Stimulated activated CD4-positive, alpha-beta T cell treated with anti-CD3 and anti-CD28 coated beads, Interleukin-12 subunit alpha, Interleukin-12 subunit beta, amount 100 ng/mL, for 24 hours (primary cell): ENCODE measurements at places on chromosomes 7 and 10.

DNA sequence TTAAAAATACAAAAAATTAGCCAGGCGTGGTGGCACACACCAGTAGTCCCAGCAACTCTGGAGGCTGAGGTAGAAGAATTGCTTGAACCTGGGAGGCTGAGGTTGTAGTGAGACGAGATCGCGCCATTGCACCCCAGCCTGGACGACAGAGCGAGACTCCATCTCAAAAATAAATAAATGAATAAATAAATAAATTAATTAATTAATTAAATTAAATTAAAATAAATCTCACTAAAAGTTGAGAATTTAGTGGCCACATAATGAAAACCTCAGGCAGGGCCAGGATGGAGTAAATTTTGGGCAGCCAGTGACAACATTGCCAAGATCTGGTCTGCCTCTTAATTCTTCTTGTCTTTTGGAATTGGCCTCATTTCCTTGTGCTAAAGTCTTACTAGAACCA, 187.5 kb upstream of the FEZF1 start:
- no peak for DNase-seq

DNA sequence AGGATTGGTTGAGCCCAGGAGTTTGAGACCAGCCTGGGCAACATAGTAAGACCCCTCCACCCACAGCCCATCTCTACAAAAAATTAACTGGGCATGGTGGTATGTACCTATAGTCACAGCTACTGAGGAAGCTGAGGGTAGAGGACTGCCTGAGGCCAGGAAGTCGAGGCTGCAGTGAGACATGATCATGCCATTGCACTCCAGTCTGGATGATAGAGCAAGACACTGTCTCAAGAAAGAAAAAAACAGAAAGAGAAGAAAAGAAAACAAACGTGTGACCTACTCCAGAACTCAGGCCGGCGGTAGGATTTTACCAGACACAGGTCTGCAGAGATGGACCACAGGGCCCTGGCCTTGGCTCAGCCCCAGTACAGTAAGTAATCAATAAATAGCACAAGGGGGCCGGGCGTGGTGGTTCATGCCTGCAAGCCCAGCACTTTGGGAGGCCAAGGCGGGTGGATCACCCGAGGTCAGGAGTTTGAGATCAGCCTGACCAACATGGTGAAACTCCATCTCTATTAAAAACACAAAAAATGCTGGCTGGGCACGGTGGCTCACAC, 35.4 kb upstream of the TNRC18 start:
- DNase-seq = no peak

DNA sequence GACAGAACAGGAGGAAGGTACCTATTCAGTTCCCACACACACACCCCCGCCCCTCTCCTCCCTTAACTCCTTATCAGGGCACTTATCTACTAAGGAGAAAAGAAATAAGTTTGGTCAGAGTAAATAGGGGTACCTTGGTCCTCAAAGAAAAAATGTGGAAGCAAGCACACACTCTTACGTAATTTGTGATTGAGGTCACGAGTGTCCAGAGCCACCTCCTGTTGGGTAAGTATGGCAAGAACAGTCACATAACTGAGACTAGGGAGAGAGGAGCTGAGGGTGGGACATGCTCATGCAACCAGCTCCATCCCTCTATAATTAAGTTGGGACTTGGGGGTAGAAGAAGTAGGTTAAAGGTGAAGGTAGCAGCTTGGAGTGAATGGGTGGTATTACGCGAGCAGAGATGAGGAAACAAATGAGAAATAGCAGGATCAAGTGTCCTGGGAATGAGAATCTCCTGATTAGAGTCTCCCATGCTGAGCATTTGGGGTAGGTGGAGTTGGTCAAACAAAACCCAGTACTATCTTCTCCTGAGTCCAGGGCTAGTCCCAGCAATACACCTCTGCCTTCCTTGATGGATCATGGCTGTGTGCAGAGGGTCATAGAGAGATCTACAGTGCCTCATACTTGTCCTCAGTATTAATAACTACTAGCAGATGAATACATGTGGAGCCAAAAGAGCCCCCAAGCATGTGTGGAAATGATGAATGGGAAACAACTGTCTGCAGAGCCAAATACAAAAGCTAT, 77.1 kb downstream of the GSAP start:
- no peak for DNase-seq

DNA sequence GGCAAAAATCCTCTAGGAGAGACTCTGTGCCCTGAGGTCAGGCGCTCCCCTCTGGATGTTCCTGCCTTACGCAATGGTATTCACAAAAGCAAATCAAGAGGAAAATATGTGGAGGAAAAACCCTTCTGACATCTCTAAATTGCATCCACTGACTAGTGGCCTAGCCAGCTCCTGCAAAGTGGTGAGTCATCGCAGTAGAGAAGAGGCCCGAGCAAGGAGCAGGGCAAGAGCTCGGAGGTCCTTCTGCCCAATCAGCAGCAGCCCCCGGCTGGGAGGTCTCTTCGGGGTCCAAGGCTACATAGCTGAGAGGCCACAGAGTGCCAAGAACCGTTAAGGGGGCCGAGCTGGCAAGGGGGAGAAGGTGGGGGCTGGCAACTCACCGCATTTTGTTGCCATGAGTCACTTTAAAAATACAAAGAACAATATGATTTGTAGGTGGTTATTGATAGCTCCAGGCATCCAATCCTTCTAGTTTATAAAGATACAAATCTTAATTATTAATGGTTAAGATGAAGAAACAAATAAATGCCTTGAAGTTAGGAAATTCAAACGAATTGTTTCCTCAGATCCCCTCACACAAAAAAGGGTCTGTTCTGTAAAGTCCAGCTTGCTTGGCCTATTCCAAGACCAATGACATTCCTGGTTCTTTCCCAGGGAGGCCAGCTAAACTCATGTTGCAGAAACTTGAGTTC, 161.6 kb downstream of the PKD1L1 start:
- DNase-seq = no peak

GRCh38 chr7:92827464-92828120, 8.8 kb downstream of the CDK6 start:
- DNase-seq = no peak

DNA sequence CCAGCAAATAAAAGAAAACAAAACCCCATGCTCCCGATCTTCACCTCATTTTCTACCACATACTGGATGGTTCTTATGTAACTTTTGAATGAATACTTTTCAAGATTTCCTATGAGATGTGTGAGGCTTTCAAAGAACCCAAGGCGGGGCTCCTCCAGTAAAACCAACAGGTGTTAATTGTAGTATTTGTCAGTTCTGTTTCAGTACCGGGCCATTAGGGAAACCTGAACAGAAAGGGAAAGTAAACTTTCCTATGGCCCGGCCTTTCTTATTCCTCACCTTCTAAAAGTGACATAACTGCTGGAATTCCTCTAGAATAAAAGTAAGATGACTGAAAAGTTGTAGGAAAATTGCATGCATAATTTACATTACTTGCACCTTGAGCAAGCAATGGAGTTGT, 672.9 kb downstream of the MAGI2 start:
- DNase-seq = no peak

- no peak for DNase-seq
These were observed 716.2 kb downstream of the NXPH1 start for GRCh38 chr7:9149499-9150082.

GRCh38 chr7:156386097-156386496, 254.5 kb upstream of the RNF32 start:
- no peak for DNase-seq

DNA sequence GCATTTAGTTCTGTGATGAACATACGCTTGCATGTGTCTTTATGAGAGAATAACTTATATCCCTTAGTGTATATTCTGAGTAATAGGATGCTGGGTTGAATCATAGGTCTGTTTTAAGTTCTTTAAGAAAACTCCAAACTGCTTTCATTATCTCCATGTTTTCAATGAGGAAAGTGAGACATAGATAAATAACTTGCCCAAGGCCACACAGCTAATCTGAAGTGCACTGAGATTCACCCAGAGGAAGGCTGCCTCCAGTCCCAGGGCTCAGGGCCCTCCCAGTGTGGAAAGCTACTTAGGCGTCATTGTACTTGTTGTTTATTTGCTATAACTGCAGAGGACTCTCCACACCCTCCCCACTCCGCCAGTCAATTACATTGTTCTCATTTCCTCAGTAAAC, 126.7 kb downstream of the INHBA start:
- no peak for DNase-seq

GRCh38 chr7:54802841-54803240, 43.8 kb upstream of the SEC61G start:
- no peak for DNase-seq

- DNase-seq = no peak
These were observed 82.1 kb downstream of the SLC37A3 start for GRCh38 chr7:140316165-140316661.

DNA sequence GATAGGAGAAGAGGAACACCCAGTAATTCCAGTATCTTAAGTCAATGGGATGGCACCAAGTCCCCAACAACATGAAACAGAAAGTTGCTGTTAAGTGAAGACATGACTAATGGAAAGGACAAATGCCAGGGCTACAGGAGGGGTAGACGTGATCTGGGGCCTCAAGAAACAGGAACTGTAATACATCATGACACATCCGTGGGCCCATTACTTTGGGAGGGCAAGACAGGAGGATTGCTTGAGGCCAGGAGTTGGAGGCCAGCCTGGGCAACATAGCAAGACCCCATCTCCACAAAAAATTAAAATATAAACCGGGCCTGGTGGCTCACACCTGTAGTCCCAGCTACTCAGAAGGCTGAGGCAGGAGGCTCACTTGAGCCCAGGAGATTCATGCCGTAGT, 408.6 kb upstream of the PRKCQ start:
- no peak for DNase-seq

DNA sequence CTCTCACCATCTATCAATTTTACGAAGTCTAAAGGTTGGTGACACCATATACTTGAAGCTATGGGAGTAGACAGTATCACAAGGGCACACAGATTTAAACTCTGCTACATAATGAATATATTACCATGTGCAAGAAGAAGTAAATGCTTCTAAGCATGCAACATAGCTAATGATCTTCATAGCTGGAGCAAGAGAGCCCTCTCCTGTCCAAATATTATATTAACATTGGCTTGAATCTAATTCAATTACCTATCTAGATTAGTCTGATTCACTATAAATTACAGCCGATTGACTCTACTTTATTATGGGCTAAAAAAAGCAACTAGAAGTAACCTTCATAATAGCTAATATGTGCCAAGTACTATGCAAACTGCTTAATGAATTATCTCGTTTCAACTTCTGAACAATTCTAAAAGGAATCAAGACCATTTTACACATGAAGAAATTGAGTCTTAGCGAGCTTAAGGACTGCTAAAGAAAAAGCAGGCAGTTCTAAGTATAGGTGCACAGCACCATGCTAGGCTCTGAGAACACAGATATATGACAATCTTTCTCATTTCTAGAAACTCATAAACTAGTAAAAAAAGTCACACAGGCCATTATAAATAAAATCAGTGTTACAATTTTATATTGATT, 21.9 kb downstream of the FRA10AC1 start:
- no peak for DNase-seq

DNA sequence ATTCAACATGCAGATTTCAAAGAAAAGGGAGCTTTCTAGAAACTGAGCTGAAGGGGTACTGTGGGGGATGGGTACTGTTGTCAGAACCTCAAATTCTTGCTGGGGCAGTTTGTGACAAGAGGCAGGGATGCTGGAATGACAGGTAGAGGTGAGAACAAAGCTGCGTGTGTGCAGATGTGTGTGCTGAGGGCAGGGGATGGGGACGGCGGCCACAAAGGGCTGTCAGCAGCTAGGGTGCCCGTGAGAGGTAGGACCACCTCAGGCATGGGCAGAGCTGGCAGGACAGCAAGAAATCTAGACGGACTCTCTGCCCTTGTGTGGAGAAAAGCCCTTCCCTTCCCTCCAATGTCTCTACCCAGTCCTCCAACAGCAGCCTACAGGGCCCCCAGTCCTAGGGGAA, 14.4 kb upstream of the BAZ1B start:
- no peak for DNase-seq

DNA sequence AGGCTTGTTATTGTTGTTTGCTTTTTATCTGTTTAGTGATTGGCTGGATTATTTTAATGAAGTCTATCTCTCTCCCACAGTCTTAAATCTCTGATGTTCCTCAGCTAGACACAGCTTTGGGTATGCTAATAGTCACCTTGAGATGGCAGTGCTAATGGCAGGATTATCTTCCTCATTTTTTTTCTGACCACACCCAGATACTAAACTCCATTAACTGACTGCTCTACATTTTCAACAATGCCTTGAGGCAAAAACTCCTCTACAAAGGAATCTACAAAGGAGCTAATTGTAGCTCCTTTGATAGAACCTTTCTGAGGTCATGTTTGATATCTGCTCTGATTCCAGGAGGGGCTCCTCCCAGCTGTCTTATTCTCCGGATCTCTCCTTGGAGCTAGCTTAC, 122.6 kb downstream of the HBP1 start:
- no peak for DNase-seq

DNA sequence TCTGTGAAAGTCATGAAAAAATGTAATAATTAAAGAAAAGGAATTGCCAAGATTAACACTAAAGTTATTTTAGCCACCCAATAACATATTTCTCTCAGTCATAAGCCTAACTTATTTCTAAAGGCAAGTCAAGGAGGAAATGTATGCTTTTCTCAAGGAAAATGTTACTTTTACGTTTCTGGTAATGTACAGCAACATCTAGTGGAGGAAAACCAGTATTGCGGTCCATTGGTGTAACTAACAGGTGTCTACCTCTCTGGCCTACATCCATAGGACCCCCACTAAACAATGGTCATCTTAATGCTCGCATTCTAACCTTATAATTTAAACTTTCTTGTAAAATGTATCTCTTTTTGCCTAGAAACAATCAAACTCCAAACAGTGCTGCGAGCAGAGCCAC, 437.5 kb downstream of the KIF20B start:
- DNase-seq = no peak

DNA sequence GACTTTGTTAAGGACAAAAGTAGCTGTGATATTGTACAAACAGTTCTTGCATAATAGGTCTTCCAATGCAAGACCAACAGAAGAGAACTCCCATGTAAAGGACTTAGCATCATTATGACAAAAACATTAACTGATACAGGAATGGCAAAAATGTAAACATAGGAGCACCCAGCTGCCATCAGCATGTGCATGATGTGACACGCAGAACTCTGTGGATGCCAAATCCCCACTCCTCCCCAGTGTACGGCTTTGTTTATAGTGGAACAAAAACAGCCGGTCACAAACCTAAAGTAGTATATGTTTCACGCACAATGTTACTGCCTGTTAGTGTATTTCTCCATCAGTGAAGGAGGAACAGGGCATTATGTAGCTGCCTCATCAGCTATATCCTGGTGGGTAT, 316.0 kb upstream of the AOAH start:
- DNase-seq = no peak

DNA sequence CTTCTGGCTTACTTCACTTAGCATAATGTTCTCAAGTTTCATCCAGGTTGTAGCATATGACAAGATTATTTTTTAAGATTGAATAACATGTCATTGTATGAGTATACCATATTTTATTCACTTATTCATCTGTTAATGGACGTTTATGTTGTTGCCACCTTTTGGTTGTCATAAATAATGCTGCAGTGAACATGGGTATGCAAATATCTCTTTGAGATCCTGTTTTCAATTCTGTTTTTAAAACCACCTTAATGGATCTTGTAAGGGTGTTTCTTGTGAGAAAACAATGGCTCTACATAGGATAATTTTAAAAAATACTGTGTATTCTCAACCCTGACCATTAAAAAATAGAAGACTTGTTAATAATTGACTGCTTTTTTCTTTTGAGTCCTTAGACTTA, 290.7 kb upstream of the TMEM229A start:
- no peak for DNase-seq

GRCh38 chr10:92961638-92962037, 99.0 kb upstream of the CYP26C1 start:
- no peak for DNase-seq
